ENCODE measurements at places on chromosomes 1 and 21.

DNA sequence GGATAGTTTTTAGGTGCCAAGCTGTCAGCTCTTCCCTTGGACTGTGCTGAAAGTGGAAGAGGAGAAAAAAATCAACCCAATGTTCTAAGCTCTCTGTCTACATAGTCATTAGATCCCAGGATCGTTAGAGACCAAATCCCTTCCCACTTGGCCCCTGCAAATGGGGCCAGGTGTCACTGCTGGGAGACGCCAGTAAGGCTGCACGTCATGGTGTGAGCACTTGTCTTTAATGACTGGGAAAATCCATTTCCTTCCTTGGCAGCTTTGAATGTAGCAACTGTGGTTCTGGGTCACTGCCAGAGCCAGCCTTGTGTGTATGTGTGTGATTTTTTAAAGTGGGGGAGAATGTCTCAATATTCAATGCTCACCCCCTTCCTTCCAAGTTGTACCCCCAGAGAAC lies 59.9 kb downstream of the MAN1C1 start:
- no peak for DNase-seq

DNA sequence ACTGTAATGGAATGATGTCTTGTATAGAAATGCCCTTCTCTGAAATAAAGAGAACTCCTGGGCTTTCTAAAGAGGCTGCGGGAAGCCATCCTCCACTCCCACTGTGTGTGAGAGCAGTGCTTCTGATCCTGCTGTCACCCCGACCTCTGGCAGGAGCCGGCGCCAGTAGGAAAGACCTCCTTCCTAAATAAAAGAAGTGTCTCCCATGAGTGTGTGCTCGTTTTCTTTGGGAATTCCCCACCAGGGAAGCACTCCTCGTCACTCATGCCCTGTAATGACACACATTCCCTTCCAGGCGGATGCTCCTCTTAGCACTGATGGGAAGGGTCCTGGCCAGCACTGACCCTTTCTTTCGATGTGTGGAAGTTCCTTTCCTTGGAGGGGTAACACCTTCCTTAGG lies 20.1 kb downstream of the AGT start:
- DNase-seq = no peak

DNA sequence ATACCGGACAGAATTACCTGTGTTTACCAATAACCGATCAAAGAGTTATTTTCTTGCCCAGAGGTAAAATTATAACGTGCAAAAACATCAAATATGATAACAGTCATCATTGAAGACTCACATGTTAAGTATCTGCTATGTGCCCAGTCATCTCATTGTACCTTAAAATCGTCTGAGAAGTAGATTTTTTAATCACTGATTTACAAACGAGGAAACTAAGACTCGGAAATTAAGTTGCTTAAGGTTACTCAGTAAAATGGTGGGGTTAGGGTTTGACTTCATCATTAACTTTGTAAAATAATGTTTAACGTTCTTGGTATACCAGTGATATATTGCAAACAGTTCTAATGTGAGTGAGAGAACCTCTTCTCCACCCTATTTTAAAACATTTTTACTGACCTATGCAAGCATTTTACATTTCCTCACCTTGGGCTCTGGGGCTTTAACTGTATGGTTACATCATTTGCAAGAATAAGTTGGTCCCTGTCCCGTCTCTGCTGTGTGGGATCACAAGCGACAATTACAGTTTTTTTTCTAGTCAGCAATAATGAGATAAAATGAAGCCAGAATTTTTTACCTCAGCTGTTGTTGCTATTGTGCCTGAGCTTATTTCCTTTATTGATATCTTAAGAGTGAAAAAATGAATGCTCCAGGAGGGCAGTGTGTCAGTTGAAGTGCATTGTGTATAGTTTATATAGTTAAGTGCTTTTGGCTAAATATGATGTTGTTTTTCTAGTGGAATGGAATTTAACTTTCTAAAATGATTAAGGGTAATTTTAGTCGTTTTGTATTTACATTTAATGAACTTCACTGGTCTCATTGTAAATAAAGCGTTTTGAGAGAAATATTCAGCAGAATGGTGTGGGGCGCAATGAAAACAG lies 2.7 kb downstream of the RPRD2 start:
- no peak for DNase-seq

- no peak for DNase-seq
These were observed 10.2 kb upstream of the IFI16 start for GRCh38 chr1:158999316-159000069.

GRCh38 chr1:171645553-171646248 lies 6.8 kb downstream of the MYOC start:
- no peak for DNase-seq

GRCh38 chr1:194431121-194431520 lies 1244.7 kb upstream of the B3GALT2 start:
- no peak for DNase-seq

- no peak for DNase-seq
These were observed 8.9 kb downstream of the XKR8 start for GRCh38 chr1:27968692-27969091.

GRCh38 chr1:159821171-159821867 lies 5.4 kb upstream of the SLAMF8 start:
- no peak for DNase-seq

DNA sequence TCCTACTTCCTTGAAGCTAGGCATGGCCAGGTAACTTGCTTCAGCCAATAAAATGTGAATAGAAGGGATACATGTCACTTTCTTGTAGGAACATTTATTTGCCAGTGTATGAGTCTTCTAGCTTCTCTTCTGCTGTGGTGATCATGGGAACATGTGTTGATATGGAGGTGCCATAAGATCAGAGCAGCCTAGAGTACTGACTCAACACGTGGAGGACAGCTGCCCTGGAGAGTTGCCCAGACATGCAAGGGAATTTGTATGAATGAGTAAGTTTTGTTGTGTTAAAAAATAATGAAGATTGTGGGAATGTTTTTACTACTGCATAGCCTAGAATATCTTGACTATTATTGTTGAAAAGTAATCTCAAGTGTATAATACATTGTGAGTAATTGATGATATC lies 502.3 kb downstream of the NUF2 start:
- DNase-seq = no peak

All from activated naive CD4-positive, alpha-beta T cell (primary cell).